ENCODE measurements at places on chromosomes 5 and 9.

DNA sequence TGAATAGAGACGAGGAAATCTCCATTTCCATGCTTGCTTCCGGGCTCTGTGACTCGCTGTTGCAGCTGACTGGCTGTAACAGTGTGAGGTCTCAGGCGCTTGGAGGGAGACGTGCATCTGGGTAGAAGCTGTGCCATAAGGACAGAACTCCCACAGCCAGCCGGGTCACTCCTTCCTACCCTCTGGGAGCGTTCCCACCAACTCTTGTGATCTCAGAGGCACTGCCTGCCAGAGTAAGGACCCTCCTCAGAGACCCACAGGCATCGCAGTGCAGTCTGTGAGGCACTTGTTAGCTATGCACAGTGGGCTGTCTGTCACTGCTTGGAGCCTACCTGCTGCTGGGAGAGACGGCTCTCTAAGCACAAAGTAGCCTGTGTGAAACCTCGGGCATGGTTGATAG lies 203.4 kb upstream of the SEMA6A start:
- no peak for DNase-seq

DNA sequence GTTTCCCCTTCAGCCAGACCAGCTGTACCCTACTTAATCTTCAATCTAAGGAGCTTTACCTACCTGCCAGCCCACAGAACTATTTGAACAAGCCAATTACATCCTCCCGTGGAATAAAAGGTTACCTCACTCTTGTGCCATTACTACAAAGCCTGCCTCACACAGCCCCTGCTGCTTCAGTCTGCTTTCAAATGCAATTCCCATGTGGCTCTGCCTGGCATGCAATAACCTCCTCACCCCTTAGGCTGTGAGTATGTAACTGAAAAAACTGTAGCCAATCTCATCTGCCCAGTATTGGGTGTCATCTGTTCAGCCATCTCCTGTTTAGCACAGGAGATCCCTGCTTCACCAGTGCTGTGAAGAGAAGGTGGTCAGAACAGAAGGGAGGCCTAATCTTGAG lies 6.1 kb upstream of the GCNT1 start:
- DNase-seq = no peak

DNA sequence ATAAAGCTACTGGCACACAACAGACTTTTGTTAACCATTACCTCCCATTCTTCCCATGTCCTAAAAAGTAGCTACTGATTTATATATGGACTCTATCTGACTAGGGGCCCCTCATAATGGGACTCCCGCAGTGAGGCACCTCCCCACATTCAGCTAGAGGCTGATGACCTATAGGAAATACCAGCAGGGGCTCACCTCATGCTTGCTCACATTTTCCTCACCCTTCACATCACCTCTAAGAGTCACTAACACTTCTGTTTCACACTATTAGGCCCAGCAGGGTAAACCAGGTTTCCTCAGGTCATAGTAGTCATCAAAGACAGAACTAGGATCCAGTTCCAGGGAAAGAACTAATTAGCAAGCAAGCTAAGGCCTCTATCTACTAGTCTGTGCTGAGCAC lies 60.7 kb downstream of the PRELID2 start:
- no peak for DNase-seq

- no peak for DNase-seq
Observed at GRCh38 chr5:152285764-152286163, 119.3 kb downstream of the NMUR2 start.

- peak; percentile 47 for DNase-seq
Observed at GRCh38 chr5:41636605-41637004, 126.2 kb upstream of the PLCXD3 start.

DNA sequence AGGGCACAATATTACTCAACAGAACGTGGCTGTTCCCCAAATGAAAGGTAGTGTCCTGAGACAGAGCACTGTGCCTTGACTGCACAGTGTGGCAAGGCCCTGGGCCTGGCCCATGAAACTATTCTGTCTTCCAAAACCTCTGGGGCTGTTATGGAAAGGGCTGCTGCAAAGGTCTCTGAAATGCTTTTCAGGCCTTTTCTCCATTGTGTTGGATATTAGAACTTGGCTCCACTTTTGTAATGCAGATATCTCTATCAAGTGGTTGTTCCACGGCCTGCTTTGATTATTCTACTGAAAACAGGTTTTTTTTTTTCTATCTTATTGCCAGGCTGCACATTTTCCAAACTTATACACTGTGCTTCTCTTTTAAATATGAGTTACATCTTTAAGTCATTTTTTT lies 777.5 kb upstream of the TYRP1 start:
- DNase-seq = no peak
